Occipital lobe (tissue), 3 donors: ENCODE measurements at places on chromosomes 3 and 15.

DNA sequence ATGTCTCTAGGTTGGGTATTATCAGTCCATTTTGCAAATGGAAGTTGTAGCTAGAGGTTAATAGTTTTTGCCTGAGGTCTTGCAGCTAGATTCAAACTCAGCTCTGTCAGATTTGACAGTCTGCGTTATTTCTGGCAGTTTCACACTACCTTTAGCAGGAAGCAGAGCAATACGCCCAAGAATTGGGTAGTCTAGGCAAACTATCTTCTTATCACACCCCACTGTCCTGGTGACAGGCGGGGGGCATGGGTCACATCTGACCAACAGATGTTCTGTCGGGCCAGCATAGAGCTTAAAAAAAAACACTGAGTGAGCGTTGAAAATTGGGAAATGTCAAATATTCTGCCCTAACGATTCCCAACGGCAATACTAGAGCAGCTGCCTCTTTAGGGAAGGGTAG lies 5.7 kb downstream of the GPR160 start:
- DNase-seq = no peak

DNA sequence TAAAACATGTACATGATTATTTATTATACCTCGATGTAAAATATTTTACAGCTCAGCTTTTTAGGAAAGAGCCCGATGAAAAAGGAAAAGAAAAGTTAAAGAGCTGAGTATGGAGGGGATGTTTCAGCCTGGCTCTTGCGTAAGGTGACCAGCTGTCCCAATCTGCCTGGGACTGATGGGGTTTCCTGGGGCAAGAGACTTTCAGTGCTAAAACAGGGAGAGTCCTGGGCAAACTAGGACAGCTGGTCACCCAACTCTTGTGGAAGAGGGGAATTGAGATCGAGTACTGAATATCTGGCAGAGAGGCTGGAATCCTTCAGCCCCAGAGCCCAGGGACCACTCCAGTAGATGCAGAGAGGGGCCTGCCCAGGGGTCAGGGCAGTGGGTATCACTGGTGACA lies 21.0 kb downstream of the DUOX2 start:
- no peak for DNase-seq

DNA sequence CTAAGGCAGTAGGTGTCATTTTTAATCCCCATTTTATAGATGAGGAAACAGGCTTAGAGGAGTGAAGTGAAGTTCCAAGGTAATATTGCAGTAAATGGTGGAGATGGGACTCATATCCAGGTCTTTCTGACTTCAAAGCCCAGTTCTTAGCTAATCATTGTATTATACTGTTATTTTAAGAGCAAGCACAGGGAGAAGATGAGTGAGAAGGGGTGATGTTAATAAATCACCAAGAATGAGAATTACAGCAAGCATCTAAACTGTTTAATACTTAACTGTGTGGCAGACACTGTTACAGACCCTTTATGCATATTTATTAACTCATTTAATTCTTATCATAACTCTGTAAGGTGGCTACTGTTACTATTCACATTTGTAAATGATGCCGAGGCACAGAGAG lies 61.2 kb downstream of the VPS8 start:
- DNase-seq = no peak

DNA sequence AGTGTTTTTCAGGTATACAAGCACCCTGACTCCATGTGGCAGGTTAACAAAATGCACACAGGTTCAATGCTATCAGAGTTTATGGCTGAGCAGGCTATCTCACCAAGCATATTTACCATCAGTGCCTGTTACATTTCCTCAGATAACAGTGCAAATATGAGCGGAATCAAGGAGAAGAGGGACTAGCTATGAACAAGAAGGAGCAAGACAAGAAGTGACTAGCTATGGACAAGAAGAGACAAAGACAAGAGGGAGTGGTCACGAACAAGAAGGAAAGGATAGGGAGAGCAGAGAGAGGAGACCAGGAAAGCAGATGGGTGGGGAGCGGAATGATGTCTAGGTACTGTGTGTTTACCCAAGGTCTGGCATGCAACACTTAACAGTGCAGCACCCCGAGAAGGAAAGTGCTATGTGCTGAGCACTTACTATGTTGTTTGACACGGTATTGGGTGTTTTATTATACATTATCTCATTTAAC lies 8.6 kb downstream of the ILDR1 start:
- DNase-seq = no peak

DNA sequence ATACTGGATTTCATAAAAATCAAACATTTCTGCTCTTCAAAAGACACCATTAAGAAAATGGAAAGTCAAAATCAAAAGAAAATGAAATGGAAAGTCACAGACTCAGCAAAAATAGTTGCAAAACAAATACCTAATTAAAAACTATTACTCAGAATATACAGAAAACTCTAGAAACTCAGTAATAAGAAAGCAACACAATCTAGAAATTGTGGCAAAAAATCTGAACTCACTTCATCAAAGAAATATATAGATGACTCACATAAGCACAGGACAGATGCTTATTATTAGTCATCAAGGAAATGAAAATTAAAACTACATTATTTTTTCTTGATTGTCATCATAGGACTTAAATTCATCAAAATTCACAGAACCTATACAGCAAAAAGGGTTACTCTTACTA lies 430.0 kb downstream of the SHQ1 start:
- DNase-seq = no peak

GRCh38 chr15:63296195-63296594 lies 18.8 kb downstream of the APH1B start:
- no peak for DNase-seq

DNA sequence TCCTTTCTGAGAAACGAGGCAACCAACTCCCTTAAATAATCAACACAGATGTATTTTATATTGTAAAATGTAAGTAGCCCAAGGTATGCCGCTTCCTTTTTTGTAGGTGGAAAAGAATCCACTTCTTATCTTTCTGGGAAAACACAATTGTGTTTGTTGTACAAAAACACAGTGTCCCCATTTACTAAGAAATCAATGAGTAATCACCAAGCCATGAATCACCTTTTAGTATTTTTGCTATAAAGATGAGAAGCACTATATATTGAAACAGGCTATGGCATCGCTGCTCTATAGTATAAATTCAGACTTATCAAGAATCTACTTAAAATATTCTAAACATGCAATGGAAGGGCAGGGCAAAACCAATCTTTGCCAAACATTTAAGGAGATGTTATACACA lies 104.0 kb downstream of the TNIK start:
- DNase-seq = no peak

DNA sequence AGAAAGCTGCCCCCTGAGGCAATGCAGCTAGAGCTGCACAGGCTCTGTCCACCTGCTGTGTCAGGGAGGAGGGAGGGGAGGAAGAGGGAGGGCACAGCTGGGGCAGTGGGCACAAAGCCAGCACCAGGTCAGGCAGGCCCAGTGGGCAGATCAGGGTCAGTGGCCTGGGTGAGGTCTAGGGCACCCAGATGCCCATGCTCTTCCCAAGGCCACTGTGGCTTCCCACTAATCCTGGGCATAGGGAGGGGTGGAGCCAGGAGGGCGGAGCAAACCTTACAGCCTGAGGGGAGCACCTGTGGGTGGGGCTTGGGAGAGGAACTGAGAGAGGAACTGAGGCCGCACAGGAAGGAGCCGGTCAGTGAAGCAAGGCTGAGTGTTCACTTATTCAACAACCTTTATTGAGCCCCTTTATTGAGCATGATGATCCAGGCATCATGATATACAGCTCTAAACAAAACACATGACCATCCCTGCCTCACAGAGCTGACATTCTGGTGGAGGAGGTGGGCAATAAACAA lies 55.0 kb downstream of the RHCG start:
- no peak for DNase-seq

GRCh38 chr3:146493221-146493620 lies 23.9 kb upstream of the PLSCR2 start:
- DNase-seq = no peak

DNA sequence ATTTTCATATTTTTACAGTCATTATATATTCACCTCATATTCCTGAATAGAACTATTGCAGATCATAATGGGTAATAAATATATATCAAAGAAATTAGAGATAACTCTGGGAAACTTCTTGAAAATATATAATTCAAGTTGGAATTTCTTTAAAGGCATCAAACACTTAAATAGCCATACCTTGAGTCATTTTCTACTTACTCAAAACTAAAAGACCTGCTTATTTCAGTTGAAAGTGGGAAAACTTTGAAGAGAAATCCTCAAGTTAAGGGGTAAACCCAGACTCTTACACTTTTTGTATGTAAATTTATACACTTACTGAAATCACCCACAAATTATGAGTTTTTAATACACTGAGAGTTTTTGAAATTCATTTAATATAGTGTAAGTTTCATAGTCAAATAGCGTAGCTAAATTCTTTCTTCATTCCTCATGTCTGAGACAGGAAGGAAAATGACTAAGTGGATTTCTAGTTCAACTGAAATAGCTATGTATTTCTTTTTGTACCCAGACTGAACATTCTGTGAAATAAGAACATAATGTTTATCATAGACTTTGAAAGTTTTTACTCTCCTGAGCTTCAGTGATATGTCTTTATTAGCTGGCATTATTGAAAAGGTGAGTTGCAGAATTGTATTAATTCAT lies 4.6 kb upstream of the ALCAM start:
- DNase-seq = no peak

- DNase-seq = no peak
Observed at GRCh38 chr3:63192248-63192647, 85.9 kb upstream of the SYNPR start.

- DNase-seq = no peak
Observed at GRCh38 chr15:69703532-69704187, 251.0 kb downstream of the RPLP1 start.

DNA sequence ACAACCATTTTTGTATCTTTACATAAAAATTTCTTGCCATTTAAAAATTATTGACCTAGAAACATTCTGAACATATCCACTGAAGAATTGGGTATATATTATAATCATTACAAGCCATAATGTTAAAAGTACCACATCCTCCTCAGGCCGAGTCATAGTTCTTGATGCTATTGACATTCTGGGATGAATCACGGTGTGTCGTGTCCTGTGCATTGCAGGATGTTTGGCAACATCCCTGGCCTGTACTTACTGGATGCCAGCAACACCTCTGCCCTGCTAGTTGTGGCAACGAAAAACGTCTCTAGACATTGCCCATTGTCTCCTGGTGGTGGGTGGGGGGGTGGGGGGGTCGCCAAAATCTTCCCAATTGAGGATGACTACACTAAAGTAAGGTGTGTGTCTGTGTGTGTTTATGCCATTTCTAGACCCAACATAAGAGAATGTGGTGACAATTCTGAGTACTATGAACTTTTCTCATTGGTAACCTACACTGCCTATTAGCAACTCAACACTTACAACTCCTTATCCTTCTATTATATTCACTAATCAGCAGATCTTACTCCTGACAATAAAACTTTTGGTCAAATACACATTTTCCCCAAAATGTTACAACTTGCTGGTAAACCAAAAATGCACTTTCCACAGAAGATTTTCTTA lies 471.6 kb downstream of the FOXP1 start:
- no peak for DNase-seq

DNA sequence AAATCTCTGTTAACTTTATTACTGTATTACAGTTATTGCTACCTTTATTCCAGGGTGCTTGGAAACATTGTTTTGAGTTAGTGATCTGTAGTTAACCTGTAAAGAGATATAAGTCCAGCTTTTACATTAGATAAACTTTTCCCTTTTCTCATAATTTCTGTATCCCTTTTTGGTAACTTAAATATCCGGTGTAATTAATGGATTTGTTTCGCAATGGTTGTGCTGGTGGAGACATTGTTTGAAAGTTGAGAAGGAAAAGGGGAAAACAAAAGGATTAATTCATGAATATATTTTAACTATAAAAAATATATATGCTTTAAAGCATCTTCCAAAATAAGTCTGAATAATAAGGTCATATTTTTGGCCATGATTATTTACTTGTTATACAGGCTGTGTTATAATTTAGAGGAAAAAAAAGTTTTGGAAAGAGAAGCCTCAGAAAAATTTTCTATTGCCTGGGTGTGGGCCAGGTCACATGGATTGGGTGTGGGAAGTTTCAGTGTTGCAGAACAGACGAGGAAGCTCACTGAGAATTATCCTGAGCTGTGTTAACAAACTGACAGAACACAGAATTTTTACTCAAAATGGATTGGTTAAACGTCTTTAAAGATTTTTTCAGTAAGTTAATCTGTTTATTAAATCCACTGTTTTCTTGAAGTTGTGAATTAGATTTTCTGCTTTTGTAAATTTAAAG lies 27.7 kb upstream of the IL20RB start:
- DNase-seq = no peak

DNA sequence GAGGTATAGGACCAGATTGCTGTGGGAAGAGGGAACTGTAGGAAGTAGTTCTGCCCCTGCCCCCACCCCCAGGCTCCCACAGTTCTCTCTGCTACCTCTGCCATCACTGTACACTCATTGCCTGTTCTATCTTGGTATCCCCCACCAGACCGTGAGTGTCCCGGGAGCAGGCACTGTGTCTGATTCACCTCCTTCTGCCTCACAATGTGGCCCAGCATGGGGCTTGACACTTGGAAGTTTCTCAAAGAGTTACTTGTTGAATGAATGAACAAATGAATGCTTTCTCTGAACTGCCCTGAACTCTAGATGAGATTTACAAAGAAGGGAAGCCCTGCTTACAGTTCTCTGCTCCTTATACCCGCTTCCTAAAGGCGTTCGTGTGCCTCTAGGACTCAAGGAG lies 27.1 kb upstream of the PIK3CB start:
- DNase-seq = peak; percentile 23

DNA sequence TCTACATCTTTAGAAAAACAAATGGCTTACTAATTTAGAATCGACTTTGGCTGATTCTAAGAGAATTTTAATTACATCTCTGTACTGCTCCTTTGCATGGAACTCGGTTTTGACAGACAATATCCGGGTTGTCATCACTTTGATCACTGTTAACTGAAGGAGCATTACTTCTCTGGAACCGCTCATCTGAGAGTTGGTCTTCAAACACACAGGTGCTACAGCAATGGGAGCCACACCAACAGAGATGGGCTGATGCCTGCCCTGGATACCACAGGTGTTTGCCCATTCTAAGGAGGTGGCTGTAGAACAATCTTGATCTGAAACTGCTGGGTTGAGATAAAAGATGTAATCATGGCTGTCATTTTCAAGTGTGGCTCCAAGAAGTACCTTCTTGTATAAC lies 21.6 kb downstream of the LINS1 start:
- no peak for DNase-seq

DNA sequence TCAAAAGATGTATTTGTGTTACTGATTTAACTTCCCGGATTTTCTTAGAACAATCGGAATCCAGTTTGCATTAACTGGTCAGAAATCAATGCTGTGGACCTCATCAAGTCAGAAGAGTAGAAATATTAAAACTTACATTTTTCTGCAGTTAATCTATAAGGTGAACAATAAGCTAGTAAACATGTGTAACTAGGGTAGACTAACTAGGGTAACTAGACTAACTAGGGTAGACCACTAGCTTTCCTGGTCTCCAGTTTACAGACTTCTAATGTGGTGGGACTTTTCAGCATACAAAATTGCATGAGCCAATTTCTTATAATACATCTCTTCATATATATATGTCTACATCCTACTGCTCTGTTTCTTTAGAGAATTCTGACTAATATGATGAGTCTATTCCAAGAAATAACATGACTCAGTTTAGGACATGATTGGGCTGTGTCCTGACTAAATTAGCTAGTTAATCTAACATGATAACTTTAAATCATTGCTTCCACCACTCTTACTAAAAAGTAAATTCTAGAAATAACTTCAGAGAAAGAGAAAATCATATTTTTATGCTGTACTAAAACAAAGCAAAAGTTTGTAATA lies 5.3 kb downstream of the PLSCR2 start:
- DNase-seq = no peak

GRCh38 chr3:172100482-172100881 lies 61.1 kb downstream of the FNDC3B start:
- DNase-seq = no peak
